Osteocyte (in vitro differentiated cells): ENCODE measurements at places on chromosomes 2 and 18. TPM values are rescaled to one million over a fixed set of nuclear protein-coding genes. Genes with fewer than 3 reads are reported as not detected.
A peak's percentile ranks its signal among the peaks of the same experiment; 100 is the strongest.

DNA sequence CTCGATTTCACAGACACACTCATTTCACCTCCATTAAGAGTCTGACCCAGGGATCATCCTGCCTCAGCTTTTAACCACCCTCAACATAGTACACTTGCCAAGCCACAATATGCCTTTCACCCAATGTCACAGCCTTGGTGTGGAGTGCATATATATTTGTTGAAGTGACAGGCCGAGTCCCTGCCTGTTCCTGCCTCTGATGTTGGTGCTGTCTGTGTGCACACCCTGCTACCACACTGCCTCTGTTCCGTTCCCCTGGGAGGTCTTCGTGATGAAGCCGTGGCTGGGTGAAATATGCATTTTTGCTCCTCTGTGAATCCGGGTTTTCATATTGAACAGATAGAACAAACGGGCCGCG is 90.3 kb downstream of the RNF144A start:
- no peak for DNase-seq

GRCh38 chr2:104749856-104750460 is 104.0 kb upstream of the POU3F3 start:
- DNase-seq, result peak; percentile 73

DNA sequence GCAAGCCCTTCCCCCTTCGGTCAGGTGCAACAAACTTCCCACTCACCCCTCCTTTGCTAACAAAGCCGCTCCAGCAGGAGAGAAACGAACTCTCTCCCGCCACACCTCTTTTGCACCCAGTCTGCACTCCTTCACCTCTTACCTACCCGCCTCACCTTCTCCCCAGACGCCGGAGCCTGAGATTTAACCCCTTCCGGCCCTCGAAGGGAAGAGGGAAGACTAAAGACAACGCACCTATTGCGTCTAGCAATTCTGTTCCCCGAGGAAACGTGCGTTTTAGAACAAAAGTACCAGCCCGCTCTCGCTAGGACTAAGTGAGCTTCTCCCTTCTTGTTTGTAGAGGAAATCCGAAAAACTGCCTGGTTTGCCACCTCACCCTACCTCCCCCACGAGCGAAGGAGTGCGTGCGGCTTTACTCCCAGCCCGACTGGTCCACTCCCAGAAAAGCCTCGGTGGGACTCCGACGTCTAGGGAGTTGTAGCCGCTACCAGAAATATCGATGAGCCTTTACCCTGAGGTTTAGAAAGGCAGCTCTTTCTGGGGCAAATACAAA is 441 bp upstream of the PEX13 start:
- peak; percentile 86 for DNase-seq

- DNase-seq, result no peak
These were observed 115.6 kb downstream of the LPIN1 start for GRCh38 chr2:11862049-11862448.

- DNase-seq, result no peak
These were observed 14.7 kb downstream of the NCL start for GRCh38 chr2:231449503-231450054.

DNA sequence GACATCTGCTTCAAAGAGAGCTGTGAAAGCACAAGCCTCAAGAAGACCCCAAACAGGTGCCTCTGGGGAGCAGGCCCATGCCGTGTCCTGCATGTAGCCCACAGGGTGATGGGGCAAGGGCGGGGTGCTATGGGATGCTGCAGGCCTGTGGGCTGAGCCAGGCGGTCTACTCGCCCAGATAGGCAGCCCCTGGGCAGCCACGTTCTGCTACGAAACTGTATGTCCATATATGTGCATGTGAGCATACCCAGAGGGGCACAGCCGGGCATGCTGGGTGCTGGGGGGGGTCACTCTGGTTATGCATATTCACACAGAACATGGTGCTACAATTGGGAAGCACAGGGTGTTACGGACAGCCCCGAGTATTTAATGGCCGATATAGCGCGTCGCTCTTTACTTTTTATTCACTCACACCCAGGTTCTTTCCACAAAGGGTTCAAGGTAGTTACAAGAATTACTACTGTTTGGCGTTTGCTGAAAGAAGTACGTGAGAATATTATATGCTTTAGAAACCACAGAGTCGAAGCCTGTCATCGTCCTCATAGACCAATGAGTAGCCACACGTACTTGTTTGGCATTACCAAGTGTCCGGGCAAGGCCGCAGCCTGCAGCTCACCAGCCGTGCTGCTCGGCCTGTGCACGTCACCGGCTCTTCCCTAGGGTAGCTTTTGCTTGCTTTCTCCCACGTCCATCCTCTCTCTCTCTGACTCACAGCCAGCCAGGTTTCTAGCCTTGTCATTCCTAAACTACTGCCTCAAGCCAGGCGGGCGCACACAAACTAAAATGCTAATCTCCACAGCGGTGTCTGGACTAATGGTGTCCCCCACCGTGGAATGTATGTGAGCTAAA is 14.4 kb downstream of the MTERF4 start:
- no peak for DNase-seq

GRCh38 chr2:37720533-37721200 is 49.2 kb upstream of the CDC42EP3 start:
- DNase-seq, result no peak

- no peak for DNase-seq
These were observed 48.0 kb downstream of the TRABD2A start for GRCh38 chr2:84832772-84833461.

DNA sequence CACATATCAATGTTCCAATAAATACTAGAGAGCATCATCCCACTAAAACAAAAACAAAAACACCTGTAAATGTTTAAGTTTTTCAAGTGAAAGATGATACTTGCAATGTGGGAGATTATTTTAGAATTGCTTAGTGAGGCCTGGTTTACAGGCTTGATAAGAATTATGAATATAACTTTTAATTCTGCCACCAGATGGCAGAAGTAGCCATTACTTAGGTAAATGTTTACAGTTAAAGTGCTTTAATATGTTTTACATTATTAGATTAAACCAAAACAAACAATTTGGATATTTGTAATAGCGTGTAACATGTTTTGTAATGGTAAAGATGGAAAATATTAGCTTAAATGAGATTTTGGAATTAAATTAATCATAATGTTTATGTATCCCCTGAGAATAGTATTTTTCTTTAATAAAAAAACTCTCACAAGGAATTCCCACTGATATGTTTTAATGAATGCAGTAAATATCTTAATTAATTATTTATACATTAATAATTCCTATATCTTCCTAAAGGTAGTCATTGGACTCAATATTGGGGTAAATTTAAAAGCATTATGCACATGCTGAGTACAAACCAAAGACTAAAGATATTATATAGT is 522.0 kb downstream of the SPAG16 start:
- DNase-seq, result no peak

DNA sequence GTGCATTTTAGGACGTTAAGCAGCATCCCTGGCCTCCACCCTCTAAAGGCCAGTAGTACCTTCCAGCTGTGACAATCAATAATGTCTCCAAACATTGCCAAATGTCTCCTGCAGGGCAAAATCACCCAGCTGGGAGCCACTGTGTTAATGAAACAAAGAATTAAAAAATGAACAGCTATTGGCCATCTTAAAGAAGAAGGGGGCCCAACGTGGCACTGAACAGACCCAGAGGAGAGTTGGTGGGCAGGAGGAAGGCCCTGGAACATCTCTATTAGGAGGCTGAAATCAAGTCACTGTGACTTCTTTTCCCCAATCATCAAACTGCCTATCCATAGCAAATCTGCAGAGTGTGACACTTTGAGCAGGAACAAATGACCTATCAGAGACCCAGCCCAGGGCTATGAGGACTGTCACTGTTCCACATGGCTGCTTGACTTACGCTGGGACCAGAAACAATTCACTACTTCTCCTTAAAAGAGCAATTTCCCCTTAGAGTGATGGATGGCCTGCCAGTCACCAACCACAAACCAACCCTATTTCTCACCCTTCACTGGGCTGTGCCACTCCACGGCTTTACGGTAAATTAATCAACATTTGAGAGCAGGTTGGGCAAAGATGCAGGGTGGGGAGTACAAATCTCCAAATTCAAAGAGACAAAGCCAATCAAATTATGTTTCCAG is 35.2 kb upstream of the TEX51 start:
- no peak for DNase-seq

- no peak for DNase-seq
These were observed 94.1 kb upstream of the CD302 start for GRCh38 chr2:159891917-159892730.

- DNase-seq, result no peak
These were observed 44.4 kb upstream of the ACAA2 start for GRCh38 chr18:49857708-49858107.

DNA sequence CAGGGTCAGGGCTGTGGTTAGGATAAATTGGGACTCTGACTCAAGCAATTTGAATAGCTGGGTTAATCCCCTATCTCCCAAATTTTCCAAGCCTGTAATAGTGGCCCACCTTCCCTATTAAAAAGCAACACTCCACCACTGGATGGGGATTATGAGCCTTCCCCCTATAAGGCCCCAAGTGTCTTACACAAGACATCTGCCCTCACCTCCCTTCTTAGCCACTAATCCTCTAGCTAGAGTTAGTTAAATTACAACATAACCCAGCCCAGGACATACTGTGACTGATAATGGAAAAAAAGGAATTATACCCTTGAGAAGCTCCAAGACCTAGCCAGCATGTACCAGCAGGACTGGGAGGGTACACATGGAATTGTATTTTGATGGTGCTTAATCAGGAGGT is 190.4 kb downstream of the NRP2 start:
- no peak for DNase-seq

- no peak for DNase-seq
These were observed 2.5 kb downstream of the SPEG start for GRCh38 chr2:219437141-219437540.

DNA sequence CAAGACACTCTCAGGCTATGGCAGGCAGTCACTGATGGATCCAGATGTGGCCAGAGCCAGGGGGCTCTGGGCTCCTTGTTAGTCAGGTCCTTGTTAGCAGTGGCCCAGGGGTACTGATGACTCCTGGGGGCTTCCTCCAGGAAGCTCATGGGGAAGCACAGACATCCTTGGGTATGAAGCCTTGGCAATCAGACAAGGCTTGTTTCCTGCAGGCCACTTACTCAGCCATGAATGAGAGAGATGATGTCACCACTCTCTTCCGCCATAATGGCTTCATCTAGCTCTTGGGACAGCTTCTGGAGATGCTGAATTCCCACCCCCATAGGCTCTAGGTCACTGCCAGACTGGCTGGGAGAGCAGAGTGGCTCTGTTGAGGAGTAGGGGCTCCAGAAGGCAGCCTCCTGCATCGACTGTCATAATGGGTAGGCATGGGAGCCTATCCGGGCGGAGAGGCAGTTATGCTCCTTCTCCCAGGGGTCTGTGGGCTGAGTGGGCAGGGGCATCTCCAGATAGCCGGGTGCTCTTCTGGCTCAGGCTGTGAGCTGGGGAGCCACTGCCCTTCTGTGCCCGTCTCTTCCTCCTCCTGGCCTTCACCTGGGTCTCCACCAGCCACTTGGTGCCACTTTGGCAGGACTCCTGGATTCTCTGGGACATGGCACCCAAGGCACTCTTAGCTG is 40.2 kb upstream of the BMPR2 start:
- DNase-seq, result no peak

DNA sequence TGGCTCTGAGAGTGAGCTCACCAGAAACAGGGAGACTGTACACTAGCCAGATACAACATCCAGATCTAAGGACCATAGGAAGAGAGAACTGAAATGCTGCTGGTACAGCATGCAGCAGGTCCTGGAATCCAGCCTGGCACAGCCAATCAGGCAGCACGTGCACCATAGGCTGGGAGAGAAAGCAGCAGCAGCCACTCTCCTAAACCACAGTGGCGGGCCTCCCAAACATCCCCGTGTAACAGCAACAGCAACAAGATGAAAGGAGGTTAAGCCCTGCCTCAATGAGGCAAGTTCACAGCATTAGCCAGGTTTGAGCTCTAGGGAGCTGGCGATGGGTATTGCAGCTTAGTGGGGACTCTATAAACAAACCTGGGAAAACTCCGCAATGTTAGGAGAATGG is 192.0 kb downstream of the EPHA4 start:
- DNase-seq, result no peak

- DNase-seq, result peak; percentile 64
These were observed 68.2 kb downstream of the HS6ST1 start for GRCh38 chr2:128250229-128251025.

DNA sequence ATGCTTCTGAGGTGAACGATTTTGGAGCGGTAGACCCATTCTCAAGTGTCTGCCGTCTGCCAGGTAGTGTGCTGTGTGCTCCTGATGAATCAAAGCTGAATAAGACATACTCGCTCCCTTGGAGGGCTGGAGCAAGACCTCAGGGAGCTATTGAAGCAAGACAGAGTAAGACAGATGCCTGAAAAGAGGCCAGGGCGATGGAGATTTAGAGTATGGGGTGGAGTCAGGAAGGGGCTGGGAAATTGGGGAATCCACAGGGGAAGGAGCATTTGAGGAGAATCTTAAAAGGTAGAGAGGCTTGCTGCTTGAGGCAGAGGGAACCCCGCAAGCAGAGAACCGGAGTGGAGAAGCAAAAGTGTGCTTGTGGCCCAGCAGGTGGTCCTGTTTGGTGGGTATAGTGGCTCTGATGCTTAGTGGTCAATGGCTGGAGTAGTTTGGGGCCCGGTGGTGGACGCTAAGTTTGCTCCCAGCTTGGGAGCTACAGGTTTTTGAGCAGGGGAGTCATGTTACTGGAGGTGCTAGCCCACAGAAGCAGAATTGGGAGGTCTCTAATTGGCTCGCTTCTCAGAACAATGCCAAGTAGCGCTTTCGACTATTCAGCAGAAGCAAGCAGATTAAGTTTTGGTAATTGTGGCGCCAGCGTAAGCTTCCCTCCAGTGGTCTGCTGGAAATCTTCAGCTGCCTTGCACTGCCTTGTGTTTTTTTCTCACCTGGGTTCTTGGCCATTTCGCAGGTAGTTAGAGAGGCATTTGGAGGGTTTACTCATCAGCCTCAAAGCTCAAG is 2.0 kb downstream of the CNNM4 start:
- no peak for DNase-seq

Gene ANXA4
- total RNA-seq, result 76.6 and 81.5 TPM in 2 replicates

Gene IL18RAP
- not detected in 2 replicates for total RNA-seq

Gene CLIP4
- 22.1 and 24.6 TPM in 2 replicates for total RNA-seq

Gene MRPL19
- 44.8 and 46.6 TPM in 2 replicates for total RNA-seq

Gene TCF7L1
- total RNA-seq, result 31.8 and 32.4 TPM in 2 replicates

Gene SFTPB
- not detected in 2 replicates for total RNA-seq

Gene RUFY4
- not detected in 2 replicates for total RNA-seq

Gene GALNT3
- 3.0 and 3.2 TPM in 2 replicates for total RNA-seq

Gene AKAIN1
- total RNA-seq, result not detected in 2 replicates

Gene PLGLB1
- total RNA-seq, result 3.3 and 4.4 TPM in 2 replicates

Gene SLC14A1
- 0.24 TPM in 1 of 2 replicates, not detected in the other for total RNA-seq
